ENCODE measurements at places on chromosomes 1 and 21.

GRCh38 chr1:11546456-11546855, 67.5 kb downstream of the DISP3 start:
- no peak for DNase-seq

GRCh38 chr1:2314803-2315673, 76.3 kb downstream of the MORN1 start:
- peak; percentile 35 for DNase-seq

- no peak for DNase-seq
These were observed 11.6 kb upstream of the POFUT2 start for GRCh38 chr21:45299026-45299863.

- no peak for DNase-seq
These were observed 841.9 kb downstream of the LTN1 start for GRCh38 chr21:28150778-28151177.

GRCh38 chr1:26021647-26022403, at the start of gene EXTL1:
EXTL1 (plus strand) TSS chr1:26021775; CDS start chr1:26022647, 872 bp downstream.
- no peak for DNase-seq

All from stimulated activated CD8-positive, alpha-beta memory T cell treated with anti-CD3 and anti-CD28 coated beads, Interleukin-4, amount 100 ng/mL, for 4 hours (primary cell).